ENCODE measurements at places on chromosomes 11 and 22. TPM values are rescaled to one million over a fixed set of nuclear protein-coding genes. Genes with fewer than 3 reads are reported as not detected.

The TREH gene
- polyA plus RNA-seq = not detected

The LMO1 gene
- not detected for polyA plus RNA-seq

The WNT11 gene
- polyA plus RNA-seq = 0.07 TPM

The TRIM29 gene
- polyA plus RNA-seq = not detected

The ADAMTS8 gene
- polyA plus RNA-seq = 17.5 TPM

The PPFIA1 gene
- 41.8 TPM for polyA plus RNA-seq

The ANO9 gene
- not detected for polyA plus RNA-seq

The LRFN4 gene
- polyA plus RNA-seq = 5.7 TPM

The SLC25A45 gene
- 0.52 TPM for polyA plus RNA-seq

The PARVA gene
- polyA plus RNA-seq = 120 TPM

Measured in fibroblast of lung (primary cell).